Ascending aorta (tissue), 2 donors: ENCODE measurements at places on chromosomes 16 and 17. TPM values are rescaled to one million over a fixed set of nuclear protein-coding genes. Genes with fewer than 3 reads are reported as not detected.

The HOXB4 gene
- total RNA-seq: 20.4 TPM

The YBX2 gene
- total RNA-seq: not detected

The GPR179 gene
- total RNA-seq: not detected

The IGSF6 gene
- total RNA-seq: 3.1 TPM

The NDUFAF8 gene
- 6.5 TPM for total RNA-seq

The KRT31 gene
- total RNA-seq: not detected

The ALKBH5 gene
- 73.4 TPM for total RNA-seq

The MYH1 gene
- total RNA-seq: not detected

The GRB7 gene
- total RNA-seq: 1.6 TPM

The EVPLL gene
- total RNA-seq: not detected

DNA sequence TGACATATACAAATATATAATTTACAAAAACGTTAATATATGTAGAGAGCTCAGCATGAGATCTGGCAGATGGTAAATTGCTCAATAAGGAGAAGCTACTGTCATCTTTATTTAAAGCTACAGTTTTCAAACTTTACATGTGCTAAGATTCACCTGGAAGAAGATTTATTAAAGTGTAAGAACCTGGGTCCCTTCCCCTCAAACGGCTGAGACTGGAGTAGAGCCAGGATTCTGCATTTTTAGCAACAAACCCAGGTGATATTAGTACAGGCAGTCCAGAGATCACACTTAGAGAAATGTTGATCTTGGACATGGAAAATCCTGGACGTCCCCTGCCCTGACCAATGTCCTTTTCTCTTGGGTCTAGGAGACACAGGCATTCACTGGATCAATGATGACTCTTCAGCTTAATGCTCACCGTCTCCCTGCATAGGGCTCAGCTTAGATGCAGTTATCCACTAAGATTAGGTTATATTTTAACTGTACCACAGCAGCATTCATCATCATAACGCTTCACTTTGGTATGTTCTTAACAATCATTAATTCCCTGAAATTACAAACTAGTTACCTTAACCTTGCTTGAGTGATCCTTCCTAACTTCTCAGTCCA lies 20.4 kb downstream of the CDR2 start:
- H3K27me3 ChIP-seq: no peaks in the 10 kb centered on the region
- no peak for DNase-seq
- H3K4me1 ChIP-seq: no peaks in the 10 kb centered on the region
- no peak overlapping the region for H3K27ac ChIP-seq
- H3K36me3 ChIP-seq: peaks cover 22% of the 10 kb centered on the region

DNA sequence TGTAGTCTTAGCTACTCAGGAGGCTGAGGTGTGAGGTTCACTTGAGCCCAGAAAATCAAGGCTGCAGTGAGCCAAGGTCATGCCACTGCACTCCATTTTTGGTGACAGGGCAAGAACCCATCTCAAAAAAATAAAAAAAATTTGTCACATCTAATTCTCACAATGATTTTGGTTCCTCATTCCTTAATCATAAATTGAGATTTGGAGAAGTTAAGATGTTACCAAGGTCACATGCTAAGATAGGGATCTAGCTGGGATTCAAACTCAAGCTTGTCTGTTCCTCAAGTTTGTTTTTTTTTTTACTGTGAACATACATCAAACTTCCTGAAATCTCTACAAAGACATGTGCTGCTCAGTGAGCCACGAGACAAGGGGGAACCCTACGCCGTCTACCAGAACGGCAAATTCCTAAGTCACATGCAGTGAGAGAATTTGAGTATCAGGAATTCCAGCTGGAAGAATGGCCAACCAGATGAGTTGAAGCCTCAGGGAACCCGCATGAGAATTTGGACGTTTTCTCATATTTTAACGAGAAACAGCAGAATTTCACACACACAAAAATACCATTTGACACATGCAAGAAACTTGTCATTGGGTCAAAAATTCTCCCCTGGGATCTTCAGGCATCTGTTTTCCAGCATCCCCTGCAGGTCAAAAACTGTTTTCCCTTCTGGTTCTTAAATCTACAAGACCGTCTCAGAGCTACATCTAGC lies 414.1 kb upstream of the GOT2 start:
- no peak overlapping the region for H3K27ac ChIP-seq
- no peaks in the 10 kb centered on the region for H3K4me1 ChIP-seq
- no peaks in the 10 kb centered on the region for H3K27me3 ChIP-seq
- DNase-seq: no peak
- H3K4me3 ChIP-seq: no peak overlapping the region
- H3K36me3 ChIP-seq: no peaks in the 10 kb centered on the region

DNA sequence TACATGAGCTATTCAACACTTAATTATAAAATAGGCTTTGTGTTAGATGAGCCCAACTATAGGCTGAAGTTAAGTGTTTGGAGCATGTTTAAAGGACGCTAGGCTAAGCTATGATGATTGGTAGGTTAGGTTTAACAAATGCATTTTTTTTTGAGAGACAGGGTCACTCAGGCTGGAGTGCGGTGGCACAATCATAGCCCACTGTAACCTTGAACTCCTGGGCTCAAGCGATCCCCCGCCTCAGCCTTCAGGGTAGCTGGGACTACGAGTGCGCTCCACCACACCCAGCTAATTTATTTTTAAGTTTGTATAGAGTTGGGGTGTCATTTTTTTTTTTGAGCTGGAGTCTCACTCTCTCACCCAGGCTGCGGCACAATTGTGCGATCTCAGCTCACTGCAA lies 19.3 kb upstream of the GPRC5C start:
- H3K36me3 ChIP-seq: no peaks in the 10 kb centered on the region
- DNase-seq: no peak
- no peaks in the 10 kb centered on the region for H3K27me3 ChIP-seq
- no peak overlapping the region for H3K4me3 ChIP-seq
- H3K27ac ChIP-seq: no peak overlapping the region

- peaks cover 3% of the 10 kb centered on the region for H3K4me1 ChIP-seq
- H3K27me3 ChIP-seq: no peaks in the 10 kb centered on the region
- peak overlapping the region; percentile 20 for H3K27ac ChIP-seq
- no peak for DNase-seq
These were observed 9.8 kb upstream of the LASP1NB start for GRCh38 chr17:38915639-38915995.

DNA sequence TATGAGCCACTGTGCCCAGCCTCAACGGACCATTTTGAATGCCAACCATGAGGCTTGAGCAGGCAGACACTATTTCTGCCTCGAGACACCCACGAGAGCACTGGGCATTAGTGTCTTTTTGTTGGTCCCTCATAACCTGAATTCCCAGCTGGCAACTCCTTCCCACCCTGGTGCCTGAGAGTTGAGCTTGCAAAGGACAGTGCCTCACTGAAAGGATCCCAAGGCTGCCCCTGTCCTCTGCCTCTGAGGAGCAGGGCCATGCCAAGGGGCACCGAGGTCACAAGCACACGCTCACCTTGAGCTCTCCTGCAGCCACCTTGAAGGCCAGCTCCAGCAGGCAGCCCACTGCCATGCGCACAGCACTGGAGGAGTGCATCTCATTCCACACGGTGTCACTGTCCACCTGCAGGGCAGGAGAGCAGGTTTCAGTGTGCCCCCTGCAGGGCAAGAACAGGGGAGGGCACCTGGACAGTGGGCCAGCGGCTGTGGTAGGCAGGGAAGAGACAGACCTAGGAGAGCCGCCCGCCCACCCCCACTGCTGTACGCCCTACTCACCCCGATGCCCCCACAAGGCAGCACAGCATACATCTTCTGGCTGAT lies 12.8 kb downstream of the G6PC3 start:
- H3K27ac ChIP-seq: no peak overlapping the region
- H3K36me3 ChIP-seq: peaks cover 96% of the 10 kb centered on the region
- H3K27me3 ChIP-seq: no peaks in the 10 kb centered on the region
- H3K4me3 ChIP-seq: no peak overlapping the region
- no peak for DNase-seq

- no peaks in the 10 kb centered on the region for H3K27me3 ChIP-seq
- DNase-seq: no peak
- no peaks in the 10 kb centered on the region for H3K36me3 ChIP-seq
- H3K4me1 ChIP-seq: no peaks in the 10 kb centered on the region
- no peak overlapping the region for H3K27ac ChIP-seq
These were observed 10.1 kb downstream of the TMEM238L start for GRCh38 chr17:10793816-10794215.

DNA sequence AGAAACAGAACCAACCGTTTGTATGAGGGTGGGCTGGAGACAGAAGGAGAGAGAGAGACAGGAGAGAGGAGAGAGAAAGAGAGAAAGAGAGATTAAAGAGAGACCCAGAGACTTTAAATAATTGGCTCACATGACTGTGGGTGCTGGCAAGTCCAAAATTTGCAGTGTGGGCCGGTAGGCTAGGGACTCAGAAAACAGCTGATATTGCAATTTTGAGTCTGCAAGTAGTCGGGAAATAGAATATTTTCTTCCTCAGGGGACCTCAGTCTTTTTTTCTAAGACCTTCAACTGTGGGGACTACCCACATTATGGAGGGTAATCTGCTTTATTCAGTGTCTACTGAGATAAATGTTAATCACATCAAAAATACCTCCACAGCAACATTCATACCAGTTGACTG lies 1439.0 kb downstream of the CDH11 start:
- no peak for DNase-seq
- H3K4me1 ChIP-seq: no peaks in the 10 kb centered on the region
- no peak overlapping the region for H3K4me3 ChIP-seq

GRCh38 chr16:60170196-60170595 lies 1436.1 kb upstream of the GOT2 start:
- H3K4me1 ChIP-seq: no peaks in the 10 kb centered on the region
- no peaks in the 10 kb centered on the region for H3K27me3 ChIP-seq

DNA sequence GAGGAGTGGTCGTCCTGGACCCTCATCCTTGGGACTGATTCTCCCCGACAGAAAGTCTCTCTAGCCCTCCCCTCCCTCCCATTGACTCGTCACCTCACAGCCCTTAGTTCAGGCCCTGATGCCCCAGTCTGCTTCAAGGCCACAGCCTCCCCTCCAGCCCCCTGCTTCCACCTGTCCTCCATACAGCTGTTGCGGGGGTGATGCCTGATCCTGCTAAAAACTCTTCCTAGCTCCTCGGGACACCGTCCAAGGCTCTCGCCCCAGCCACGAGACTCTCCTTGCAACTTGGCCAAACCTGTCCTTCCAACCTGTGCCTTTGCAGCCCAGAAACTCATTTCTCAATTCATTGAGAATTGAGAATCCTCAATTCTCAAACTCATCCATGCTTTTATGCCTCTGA lies 6.8 kb downstream of the STAC2 start:
- peaks cover 45% of the 10 kb centered on the region for H3K4me1 ChIP-seq
- no peak overlapping the region for H3K4me3 ChIP-seq
- no peaks in the 10 kb centered on the region for H3K27me3 ChIP-seq
- no peak for DNase-seq

DNA sequence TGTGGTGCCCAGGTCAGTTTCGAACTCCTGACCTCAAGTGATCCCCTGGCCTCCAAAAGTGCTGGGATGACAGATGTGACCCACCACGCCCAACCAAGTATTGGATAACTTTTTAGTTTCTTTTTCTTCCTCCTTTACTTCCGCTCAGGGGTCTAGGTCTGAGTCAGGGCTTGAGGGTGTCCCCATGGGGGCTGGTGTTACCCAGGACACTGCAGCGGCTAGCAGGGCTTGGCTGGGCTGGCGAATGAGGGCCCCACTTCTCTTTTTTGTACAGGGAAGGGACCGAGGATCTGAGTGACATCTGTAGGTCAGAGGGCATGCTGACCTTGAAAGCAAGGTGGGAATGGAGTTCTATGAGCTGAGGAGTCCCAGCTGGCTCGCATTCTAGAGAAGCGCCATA lies 24.9 kb downstream of the RAB11FIP3 start:
- H3K36me3 ChIP-seq: no peaks in the 10 kb centered on the region
- DNase-seq: no peak
- H3K27me3 ChIP-seq: no peaks in the 10 kb centered on the region
- no peaks in the 10 kb centered on the region for H3K4me1 ChIP-seq
- no peak overlapping the region for H3K4me3 ChIP-seq

- no peak overlapping the region for H3K4me3 ChIP-seq
- no peak for DNase-seq
- no peak overlapping the region for H3K27ac ChIP-seq
- peaks cover under 1% of the 10 kb centered on the region for H3K4me1 ChIP-seq
These were observed 54.8 kb downstream of the NUP88 start for GRCh38 chr17:5364696-5365095.

DNA sequence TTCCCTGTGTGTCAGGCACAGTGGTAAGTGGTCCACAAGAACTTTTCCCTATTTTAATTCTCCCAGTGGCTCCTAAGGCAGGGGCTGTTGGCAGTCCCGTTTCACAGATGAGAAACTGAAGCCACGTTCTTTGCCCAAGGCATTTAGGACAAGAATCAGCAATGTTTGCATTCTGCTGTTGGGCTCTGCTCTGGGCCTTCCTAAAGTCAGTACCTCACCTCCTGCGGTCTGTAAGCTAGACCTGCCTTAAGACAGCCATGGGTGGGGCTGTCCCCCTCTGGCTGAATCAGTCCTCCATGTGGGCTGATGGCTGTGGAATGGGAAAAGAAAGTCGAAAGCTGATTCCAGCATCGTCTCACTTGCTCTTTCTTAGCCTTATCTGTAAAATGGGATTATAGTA lies 304.8 kb downstream of the MAF start:
- no peak overlapping the region for H3K4me3 ChIP-seq
- DNase-seq: no peak
- no peaks in the 10 kb centered on the region for H3K27me3 ChIP-seq
- no peak overlapping the region for H3K27ac ChIP-seq
- H3K4me1 ChIP-seq: no peaks in the 10 kb centered on the region

DNA sequence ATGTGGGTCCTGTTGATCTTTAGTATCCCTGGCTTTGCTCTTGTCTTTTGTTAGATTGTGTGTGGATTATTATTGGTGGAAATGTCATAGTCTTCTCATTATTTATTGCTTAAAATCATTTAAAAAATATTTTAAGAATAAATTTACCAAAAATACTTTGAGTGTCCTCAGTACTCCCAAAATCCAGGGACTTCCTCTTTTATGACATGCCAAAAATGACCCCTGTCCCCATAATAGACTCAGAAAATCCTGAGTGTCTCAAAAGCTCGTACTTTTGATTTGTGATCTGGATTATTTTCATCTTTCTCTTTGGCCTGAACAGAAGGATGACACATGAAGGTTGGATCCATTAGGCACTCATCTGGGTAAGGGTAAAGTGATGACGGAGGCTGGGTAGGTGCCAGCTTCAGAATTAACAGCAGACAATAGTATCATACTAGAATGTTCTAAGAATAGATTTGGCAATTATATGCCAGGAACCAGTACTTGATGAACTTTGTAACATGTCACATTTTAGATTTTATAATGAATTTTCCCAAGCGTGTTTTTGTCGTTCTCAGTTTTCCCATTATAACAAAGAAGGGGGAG lies 602.2 kb upstream of the CDH8 start:
- no peak for DNase-seq
- no peaks in the 10 kb centered on the region for H3K27me3 ChIP-seq
- no peak overlapping the region for H3K4me3 ChIP-seq
- H3K4me1 ChIP-seq: no peaks in the 10 kb centered on the region
